ENCODE measurements at places on chromosomes 12 and 14.

GRCh38 chr12:55815473-55815872 lies 2.1 kb downstream of the SARNP start:
- no peak for DNase-seq

GRCh38 chr12:52612431-52613383 lies 5.7 kb downstream of the KRT73 start:
- no peak for DNase-seq

DNA sequence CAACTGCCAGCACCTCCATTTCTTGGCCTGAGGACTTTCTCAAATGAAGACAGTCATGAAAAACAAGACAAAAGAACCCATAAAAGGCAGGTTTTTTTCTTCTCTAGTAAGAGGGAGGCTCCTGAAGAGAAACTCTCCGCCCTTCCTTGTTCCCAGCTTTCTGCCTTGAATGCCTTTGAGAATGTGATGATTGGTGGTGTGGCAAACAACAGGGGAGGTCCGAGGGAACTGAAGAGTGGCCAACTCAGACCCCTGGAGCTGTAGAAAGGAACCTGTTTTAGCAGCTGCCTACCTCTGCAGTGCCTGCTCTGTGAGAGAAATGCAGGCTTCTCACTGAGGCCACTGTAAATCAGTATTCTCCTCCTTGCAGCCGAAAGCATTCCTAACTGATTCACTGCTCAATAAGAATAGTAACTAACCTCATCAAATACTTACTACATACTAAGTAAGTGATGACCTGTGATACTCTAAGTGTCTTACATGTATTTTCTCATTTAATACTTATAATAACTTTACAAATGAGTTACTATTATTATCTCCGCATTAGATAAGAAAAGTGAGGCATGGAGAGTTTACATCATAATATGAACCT lies 16.7 kb upstream of the ERC1 start:
- no peak for DNase-seq

GRCh38 chr12:946212-946611 lies 3.3 kb downstream of the RAD52 start:
- no peak for DNase-seq

GRCh38 chr12:25690996-25691864 lies 138.1 kb upstream of the LMNTD1 start:
- no peak for DNase-seq

- DNase-seq, result no peak
These were observed 47.7 kb upstream of the CDKN3 start for GRCh38 chr14:54348923-54349620.

DNA sequence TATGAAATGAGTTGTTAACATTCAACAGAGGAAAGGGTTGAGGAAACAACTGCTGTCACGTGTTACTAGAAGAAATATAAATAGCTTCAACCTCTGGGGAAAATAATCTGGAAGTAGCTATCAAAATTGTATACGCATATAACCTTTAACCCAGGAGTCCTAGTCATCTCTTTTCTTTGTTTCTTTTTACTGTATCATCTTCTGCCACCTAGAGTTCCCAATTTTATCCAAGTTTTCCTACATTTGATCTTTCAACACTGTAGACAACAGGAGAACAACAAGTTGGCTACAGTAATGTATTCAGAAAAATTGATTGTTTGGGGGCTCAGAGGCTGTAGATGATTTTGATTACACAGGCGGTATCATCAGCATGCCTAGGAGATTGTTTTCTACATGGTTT lies 453.7 kb downstream of the FSCB start:
- no peak for DNase-seq

DNA sequence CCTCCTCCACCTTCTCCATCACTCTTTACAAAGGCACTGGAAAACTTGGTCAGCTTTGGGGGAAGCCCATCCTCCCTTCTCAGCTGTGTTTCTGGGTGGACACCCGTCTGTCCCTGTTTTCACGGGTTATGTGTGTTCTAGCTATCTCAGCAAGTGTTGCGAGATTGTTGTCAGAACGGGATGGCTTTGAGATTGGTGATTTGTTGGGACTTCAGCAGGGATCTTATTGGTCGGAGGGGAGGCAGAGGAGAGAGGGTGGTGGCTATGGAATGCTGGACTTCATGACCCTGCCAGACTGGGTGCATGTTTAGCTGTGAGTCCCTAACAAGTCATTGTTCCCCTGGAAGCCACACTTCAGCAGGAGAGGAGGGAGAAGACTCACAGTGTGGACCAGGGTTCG lies 2.1 kb downstream of the USP5 start:
- DNase-seq, result no peak

GRCh38 chr12:1300460-1300859 lies 293.9 kb downstream of the FBXL14 start:
- no peak for DNase-seq

GRCh38 chr12:80763874-80764273 lies 47.2 kb downstream of the MYF5 start:
- no peak for DNase-seq

- no peak for DNase-seq
These were observed 3.2 kb downstream of the AJUBA start for GRCh38 chr14:22978981-22979671.

- peak; percentile 88 for DNase-seq
These were observed at the start of gene ATF7IP for GRCh38 chr12:14365294-14366208. Gene ATF7IP, plus strand, starts transcription at chr12:14365682. Its CDS starts 58,234 bp downstream, at chr12:14423916.

GRCh38 chr12:75641031-75641780 lies 129.8 kb upstream of the KRR1 start:
- no peak for DNase-seq

DNA sequence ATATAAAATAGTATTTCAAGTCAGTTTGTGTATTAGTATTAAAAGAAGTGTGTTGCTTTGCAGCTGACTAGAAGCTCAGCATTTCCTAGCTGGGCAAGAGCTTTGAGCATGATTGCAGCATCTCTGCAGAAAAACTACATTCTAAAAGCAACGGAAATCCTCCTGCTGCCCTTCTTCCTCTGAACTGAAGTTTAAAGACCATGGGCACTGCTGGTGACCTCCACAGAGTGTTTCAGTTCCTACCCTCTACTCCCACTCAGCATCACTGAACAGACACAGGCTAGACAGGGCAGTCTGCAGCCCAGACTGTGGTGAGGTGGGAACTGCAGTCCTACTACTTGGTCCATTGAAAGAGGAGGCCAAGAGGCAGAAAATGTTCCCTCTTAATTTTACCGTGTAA lies 59.0 kb downstream of the FAR2 start:
- DNase-seq, result no peak

DNA sequence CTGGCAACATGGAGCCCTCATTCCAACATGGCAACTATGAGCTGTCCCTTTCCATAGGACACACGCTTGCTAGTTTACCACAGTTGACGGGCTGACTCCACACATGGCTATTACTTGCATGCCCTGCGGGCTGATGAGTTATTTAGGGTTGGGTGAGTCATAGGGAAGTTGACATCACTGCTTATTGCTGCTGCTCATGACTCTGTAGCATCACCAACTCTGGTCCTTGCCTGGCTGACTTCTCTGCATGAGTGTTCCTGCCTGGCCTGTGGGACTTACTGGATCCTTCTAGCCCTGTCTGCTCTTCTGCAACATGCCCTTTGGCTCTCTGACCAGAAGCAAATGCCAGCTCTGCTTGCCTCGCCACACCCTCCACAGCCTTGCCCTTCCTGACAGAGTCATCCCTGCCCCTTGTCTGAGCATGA lies 199.5 kb downstream of the ANO6 start:
- DNase-seq, result no peak

GRCh38 chr12:103924761-103925641 lies 5.2 kb upstream of the HSP90B1 start:
- no peak for DNase-seq

DNA sequence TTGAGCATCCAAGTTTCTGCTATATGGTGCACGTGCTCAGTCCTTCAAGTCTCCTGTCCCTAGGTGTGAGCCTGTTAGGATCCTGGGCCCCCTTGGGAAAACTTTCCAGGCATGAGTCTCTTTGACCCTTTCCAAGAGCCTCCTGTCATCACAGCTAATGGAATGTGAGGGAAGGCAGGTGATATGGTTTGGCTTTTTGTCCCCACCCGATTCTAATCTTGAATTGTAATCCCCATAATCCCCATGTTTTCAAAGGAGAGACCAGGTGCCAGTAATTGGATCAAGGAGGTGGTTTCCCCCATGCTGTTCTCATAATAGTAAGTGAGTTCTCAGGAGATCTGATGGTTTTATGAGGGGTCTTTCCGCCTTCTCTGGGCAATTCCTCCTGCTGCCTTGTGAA lies 265.5 kb downstream of the ATP23 start:
- DNase-seq, result no peak

DNA sequence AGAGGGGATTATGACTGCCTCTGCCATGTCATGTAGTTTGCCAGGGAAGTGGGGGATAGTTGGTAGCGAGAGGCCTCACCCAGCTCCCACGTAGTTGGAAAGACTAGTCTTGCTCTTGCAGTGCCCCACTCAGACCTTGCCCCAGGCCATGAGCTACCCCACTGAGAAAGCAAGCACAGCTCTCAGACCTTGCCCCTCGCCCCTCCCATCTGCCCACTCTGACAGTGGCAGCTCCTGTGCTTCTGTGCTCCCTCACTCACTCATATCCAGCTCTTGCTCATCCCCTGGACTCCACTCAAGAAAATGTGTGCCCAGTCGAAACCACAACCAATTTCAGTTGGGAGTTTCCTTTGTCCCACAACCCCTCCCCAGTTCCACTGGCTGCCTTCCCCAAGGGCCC lies 55.5 kb upstream of the BDKRB2 start:
- DNase-seq, result no peak

- DNase-seq, result no peak
These were observed 1.1 kb downstream of the IFI27L2 start for GRCh38 chr14:94128216-94128839.

GRCh38 chr12:48034835-48035805 lies 30.8 kb upstream of the COL2A1 start:
- no peak for DNase-seq

- no peak for DNase-seq
These were observed 71.1 kb downstream of the PTPRR start for GRCh38 chr12:70849265-70849960.

DNA sequence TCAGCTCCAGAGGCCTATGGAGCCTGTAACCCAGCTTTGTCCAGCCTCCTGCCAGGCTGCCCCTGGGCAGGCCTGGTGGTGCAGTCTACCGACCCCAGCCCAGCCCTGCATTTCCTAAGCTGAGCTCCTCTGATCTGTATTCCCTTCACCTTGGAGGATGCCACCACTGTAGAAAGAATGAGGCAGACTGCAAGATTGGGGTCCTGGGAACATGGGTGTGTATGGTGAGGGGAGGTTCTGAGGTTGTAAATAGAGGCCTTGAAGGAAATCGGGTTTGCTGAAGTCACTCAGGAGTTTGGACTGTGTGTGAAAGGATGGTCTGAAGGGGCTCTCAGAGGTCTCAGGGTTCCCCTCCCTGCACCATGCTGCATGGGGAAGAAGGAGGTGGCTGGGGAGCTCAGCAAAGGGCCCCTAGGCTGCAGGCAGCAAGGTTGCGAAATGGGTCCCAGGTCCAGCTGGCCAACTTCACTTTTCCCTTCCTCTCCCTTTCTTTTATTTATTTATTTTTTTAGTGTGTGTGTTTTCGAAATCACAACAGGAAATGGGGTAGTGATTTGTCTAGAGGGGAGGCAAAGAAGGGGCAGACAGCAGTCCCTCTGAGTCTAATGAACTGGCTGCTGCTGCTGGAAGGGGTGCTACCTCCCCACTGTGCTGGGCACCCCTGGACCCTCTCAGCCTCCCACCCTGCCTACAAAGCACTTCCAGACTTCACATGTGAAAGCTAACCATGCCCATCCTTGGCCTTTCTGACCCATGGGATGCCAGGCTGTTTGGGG lies 1.2 kb upstream of the LRP1-AS start:
- no peak for DNase-seq

DNA sequence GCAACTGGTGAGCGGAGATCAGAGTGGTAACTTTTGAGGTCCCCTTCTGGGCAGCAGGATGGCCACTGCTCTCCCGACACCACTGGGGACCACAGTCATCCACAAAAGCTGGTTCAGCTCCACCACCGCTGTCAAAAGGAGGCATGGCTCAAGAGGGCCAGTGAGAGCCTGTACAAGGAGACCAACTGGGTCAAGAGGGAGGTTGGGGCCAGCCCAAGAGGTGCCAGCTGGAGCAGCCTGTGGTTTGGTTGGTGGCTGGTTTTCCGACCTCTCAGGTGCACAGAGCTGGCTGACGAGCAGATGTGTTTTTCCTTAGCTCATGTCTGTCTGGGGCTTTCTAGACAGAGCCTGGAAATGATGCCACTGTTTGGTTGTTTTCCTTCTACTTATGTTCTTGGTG lies 60.1 kb downstream of the ERH start:
- no peak for DNase-seq

DNA sequence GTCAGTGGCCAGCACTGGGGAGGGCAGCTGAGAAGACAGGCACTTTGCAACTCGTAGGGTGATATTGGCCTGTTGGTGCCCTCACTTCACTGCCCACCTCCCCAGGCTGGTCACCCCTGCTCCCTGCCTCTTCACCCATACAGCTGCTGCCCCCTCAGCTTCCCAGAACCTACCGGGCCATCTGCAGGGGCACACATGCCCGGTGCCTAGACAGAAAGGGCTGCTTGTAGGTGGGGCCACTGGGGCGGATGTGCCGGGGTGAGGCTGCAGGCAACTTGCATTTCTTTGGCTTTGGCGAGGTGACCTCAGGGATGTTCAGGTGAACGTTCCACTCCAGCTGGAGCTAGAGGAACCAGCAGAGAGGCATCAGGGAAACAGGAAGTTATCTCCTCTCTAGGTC lies 17.2 kb downstream of the FAM186B start:
- no peak for DNase-seq

- no peak for DNase-seq
These were observed 429 bp upstream of the PLEKHA5 start for GRCh38 chr12:19129122-19129485.

GRCh38 chr12:108833355-108833733 lies 24.0 kb downstream of the SSH1 start:
- no peak for DNase-seq

- DNase-seq, result no peak
These were observed 551.0 kb downstream of the SNAPC1 start for GRCh38 chr14:62313212-62313611.

- DNase-seq, result no peak
These were observed 271.6 kb upstream of the RTL1 start for GRCh38 chr14:101174980-101175606.

DNA sequence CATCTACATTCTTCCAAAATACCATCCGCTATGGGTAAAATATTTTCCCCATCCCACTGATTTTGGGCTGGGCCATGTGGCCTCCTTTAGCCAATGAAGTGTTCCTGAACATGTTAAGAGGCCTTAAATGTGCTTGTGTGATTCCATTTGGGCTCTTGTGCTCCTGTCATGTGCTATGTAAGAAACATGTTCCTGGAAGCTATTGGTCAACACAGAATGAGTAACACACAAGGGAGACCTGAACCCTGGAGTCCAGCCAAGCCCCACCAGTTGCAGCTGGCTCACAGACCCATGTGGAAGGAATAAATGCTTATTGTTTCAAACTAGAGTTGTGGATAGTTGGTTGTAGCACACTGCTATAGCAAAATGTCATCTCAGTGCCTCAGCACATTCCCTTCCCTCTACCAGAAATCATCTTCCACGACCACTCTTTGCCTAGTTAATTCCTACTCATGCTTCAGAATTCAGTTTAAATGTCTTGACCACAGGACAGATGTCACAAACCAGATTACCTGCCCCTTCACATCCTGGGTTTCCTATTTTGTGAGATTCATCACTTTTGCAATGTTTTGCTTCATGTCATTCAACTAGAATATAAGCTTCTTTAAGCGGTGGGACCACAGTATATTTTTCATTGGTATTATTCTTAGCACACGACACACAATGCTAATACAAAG lies 217.3 kb upstream of the EEA1 start:
- DNase-seq, result no peak

Data from activated T-cell treated with anti-CD3 and anti-CD28 coated beads for 1 hour (primary cell).